ENCODE measurements at places on chromosomes 2 and 18. TPM values are rescaled to one million over a fixed set of nuclear protein-coding genes. Genes with fewer than 3 reads are reported as not detected.

- no peak for DNase-seq
Observed at GRCh38 chr2:105800036-105800713, 55.5 kb downstream of the NCK2 start.

DNA sequence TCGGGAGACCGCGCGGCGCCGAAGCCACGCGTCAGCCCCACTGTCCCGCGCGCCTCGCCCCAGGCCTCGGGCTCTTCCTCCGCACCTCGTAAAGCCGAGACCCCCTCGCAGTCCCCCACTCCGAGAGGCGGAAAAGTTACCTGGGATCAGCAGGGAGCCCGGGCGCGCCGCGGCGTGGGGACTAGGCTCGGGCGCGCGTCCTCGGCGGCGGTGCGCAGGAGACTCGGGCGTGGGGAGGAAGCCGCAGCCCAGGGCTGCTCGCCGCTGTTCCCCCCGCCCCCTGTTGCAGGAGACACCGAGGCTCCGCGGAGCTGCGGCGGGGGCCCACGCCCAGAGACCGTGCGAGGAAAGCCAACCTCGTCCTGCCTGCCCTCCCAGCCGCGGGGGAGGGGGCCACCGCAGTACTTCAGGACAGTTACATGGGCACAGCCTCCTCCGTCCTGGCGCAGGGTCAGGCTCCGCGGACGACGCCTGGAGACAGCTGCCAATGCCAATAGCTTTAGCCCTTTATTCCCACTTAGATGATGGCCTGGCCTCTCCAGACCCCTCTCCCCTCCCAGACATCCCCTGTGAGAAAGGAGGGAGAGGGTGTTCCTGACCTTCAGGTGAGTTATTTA, at the start of gene EPB41L3:
EPB41L3 (minus strand) TSS at position 225 of the 617 bp plus-strand sequence. CDS start 54,814 bp downstream, outside the sequence.
- DNase-seq, result peak; percentile 50

The SDC1 gene
- total RNA-seq, result 306 TPM

GRCh38 chr2:240631548-240632305, 6.4 kb downstream of the GPR35 start:
- no peak for DNase-seq

DNA sequence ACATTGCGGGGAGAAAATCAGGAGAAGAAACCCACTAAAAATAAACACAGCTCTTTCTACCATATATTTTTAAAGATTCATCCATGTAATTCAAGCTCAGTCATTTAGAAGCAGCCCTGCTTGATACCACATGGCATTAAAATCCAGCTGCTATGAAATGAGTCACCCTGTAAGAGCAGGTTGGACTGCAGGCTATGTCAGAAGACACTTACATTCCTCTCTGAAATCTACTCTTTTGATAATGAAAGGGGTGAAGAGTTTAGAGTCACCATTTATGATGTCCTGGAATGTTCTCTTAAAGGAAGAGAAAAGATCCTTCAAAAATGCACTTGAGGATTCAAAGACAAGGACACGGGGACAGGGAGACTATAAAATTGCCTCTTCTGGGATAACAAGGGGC, 100.6 kb upstream of the APCDD1 start:
- DNase-seq, result no peak

DNA sequence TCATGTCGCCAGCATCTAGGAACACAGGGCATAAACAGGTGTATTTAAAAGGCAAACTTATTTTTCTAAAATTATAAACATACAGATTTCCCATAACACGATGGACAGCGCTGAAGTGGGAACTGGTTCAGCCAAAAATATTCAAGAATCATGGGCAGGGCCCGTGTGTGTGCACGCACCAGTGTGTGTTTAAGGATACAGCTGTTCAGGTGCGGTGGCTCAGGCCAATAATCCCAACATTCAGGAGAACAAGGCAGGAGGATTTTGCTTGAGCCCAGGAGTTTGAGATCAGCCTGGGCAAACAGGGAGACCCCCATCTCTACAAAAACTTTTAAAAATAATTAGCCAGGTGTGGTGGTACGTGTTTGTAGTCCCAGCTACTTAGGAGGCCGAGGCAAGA, 288.6 kb upstream of the HDAC4 start:
- DNase-seq, result no peak

GRCh38 chr2:207351171-207351570, 178.6 kb upstream of the CREB1 start:
- DNase-seq, result no peak

All from HT1080 (cell line).